RPMI8226 (cell line): ENCODE measurements at places on chromosomes 3 and 15.

GRCh38 chr3:53646723-53647122 lies 152.3 kb downstream of the CACNA1D start:
- no peak for DNase-seq

DNA sequence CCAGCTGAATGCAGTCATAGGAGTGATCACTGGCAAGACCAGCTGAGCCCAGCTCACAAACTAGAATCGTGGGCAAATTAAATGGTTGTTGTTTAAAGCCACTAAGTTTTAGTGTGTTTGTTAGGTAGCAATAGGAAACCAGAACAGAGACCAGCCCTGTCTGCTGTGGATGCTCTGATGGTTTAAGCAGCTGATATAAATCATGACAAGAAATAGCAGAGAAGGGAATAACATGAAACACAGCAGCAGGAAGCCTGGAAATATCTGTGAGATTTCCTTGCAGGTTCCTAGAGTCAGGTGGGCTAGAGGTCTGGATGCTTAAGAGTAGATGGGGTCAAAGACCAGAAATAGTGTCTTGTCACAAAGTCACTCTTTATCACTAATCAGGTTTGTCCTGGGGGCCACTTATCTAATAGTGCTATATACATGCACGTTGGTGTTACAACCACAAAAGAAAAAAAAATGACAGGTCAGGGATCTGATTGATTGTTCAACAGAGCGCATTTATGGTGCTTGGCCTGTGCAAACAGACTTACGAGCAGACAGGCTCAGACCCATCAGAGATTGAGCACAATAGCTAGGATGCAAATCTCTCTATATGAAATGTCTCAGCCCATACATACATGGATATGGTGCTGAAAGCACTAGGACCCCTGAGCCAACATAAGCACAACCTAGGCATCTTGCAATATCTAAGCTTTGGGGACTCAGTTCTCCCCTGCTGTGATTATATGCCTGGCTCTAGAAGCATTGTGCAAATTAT lies 967.7 kb downstream of the AGBL1 start:
- DNase-seq: no peak

GRCh38 chr3:169060037-169060436 lies 603.5 kb downstream of the MECOM start:
- DNase-seq: no peak

DNA sequence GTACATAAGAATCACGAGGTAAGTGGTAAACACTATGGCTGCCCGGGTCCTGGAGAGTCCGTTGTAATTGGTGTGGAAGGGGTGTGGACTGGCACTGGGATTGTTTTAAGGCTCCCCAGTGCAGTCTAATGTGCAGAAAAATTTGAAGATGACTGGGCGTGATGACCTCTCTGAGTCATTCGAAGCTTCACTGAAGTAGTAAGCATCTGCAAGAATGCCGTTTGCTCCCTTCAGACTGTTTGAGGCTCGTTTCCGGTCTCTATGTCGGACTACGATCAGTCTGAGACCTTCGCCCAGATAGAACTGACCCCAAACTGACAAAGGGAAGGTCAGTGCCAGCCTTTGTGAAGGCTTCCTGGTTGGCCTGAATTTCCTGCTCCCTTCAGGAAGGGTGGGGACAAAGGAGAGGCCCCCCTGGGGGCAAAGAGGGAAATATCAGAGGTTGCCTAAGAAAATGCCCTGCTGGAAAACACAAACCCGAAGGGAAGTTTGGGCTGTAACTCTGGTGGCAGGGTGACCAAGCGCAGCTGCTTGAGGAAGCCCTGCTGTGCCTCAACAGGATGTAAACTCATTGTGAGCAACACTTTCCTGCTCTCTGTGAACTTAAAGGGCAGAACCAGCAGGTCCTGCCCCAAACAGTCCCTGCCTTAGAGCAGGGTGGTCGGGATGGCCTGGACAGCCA lies 34.6 kb downstream of the BTD start:
- DNase-seq: no peak

DNA sequence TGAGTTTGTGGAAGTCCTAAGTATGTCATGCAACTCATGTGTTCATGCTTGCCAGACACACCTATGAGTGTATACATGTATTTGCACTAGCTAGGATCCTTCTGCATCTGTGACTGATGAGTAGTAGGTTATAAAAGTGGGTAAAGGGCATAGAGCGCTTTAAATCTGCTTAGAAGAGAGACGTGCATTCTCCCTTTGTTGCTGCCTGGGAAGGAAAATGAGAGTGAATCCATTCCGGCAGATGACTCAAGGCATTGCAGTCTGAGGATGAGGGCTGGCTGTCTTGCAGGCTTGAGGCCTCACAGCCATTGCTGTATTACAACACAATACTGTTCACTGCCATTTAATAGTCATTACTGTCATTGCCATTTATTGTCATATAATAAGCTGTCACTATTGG lies 120.8 kb upstream of the UMPS start:
- DNase-seq: no peak
